ENCODE measurements at places on chromosomes 4 and X.

DNA sequence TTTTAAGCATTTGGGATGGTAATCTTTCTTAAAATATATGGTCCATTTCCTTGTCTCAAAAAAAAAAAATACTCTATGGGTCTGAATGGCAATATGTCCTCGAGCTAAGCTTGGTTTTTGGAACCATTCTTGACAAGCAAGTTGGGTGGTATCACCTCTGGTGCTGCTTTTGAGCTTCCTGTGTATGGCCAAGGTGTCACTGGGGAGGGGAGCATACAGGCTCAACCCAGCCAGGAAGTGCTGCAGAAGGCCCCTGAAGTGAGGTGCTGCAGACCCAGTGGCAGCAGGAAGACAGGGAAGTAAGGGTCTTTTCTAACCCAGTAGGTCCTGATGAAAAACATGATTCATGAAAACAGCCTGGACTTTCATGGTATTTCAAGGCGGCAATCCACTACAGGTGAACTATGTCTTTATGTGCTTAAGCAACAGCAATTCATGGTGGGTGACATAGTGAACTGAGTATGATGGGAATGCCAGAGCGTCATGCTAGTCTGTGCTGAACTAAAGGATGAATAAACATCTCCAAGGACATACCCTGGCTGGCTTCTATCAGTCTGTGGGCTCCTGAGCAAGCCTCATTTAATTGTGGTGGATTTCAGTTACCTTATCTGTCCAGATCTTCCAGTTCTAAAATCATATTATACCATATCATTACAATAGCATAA lies 15.1 kb downstream of the TRAPPC2 start:
- no peak for DNase-seq

GRCh38 chr4:54268151-54268550 lies 39.1 kb downstream of the PDGFRA start:
- DNase-seq, result no peak

GRCh38 chrX:15465347-15465746 lies 27.8 kb downstream of the PIR start:
- DNase-seq, result no peak

DNA sequence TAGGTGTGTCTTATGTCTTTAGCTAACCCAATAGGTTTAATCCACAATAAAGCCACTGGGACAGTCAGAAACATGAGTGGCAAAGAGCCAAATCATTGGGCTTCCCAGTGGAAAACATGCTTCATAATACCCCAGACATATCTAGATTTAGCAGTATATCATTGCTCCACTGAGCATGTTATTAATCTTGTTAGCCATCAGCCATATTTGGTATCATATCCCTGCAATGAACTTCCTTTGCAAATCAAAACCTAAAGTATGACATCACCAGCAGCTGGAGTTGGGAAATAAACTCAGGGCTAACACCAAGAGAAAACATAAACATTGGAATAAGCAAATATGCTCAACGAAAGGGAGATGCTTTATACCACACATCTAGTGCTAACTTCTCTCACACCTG lies 280.8 kb upstream of the NOCT start:
- DNase-seq, result no peak

All from NCI-H524 treated with DMSO at 0.1 percent for 48 hours (cell line).